ENCODE measurements at places on chromosomes 6 and 20.

DNA sequence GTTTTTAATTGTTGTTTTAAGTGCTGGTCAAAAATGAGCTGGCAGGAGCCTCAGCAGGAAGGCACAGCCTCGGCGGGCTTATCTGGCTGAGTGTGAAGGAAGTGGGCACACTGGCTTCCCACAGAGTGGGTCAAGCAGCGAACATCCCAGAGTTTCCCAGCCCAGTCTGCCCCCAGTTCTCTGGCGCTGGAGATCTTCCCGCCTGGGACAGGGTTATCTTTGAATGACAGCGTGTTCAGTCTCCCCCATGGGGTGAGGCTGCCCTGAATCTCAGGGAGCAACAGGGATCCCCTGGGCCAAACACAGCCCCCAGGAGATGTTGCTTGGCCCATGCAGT, 122.2 kb upstream of the PTPN1 start:
- DNase-seq: no peak

DNA sequence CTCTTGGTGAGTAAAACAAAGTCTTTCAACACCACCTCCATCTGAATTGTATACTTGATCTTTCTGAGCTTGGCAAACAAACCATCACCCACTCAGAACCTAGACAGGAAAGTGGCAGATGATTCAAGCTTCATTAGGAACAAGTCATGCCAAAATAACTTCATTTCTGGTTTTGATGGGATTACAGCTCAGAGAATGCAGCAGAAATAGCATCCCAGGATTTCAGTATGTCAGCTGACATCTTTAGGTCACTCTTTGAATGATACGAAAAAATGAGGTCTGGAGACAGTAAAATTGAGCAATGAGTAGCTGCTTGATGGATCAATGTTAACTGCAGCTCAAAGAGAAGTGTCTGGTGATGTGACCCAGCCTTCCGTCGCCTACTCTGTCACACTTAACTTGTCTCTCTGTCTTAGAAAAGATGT, 92.4 kb downstream of the GJA10 start:
- DNase-seq: no peak

DNA sequence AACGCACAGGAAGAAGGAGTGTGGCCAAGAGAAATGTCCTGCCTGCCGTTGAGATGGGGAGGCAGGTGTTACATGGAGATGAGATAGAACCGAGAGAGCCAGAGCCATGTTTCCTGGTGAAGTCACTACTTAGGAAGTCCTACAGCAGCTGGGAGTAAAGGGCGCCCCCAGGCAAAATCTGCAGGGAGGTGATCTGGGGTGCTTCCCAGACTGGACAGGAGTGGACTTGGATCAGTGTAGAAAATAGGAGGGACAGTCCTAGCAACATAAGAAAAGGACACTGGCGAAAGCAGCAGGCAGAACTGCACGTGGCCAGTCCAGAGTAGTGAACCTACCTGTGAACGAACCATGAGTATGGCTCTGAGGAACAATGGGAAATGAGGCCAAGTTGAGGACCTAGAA, 85.3 kb downstream of the CD164 start:
- peak; percentile 50 for DNase-seq

GRCh38 chr6:15588971-15589634, 73.7 kb downstream of the DTNBP1 start:
- no peak for DNase-seq

DNA sequence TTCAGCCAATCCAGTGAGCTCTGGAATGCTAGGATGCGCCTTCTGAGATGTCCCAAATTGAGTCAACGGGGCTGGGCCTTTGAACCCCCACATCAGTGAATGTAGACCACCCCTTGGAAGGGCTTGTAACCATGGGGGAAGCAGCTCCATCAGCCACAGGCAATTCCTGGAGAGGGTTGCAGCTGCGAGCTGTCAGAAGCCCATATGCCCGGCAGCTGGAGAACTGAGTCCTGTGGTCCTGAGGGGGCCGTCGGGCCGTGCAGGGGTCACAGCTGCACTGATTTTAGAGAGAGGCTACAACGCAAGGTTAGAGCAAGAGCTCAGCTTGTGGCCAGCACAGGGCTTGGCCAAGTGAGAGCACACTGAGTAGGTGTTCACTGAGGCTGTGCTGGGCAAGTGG, 121.3 kb downstream of the TOX2 start:
- DNase-seq: no peak

GRCh38 chr6:84172080-84172479, 55.4 kb downstream of the CEP162 start:
- DNase-seq: no peak

DNA sequence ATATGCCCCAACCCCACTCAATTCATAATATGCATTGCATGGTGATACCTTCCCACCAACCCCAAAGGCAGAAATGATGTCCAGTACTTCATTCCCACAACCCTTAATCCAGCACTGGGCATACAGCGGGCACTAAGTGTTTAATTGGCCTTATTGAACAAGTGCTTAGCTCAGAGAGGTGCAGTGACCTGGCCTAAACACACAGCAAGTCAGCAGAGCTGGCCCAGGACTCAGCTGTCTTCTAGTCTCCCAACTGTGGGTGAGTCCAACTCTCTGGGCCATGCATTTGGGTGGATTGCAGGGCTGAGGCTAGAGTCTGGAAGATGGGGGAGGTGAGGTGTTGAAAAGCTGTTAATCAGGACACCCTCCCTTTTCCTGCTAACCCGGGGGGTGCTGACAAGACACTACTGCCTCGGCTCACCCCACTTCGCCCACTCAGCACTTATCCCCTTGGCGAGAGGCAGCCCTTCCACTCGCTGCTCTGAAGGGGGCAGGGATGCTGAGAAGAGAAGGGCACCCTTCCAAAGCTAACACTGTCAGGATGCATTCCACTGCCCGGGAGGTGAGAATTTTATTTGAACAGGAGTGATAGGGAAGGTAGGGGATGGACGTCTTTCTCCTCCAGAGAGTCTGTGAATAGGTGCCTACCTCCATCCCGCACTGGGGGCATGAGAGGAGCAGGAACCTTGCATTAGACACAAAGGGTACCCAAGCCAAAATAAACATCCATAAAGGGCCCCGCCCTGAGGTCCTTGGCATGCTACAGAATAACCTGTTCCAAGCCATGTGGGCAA, 14.2 kb downstream of the KCNK5 start:
- no peak for DNase-seq

Data from right hindlimb (tissue), 1 donor.